ENCODE measurements at places on chromosomes 6 and 20.

- DNase-seq: peak; percentile 80
Measured at GRCh38 chr6:169810066-169810989, 58.9 kb downstream of the ERMARD start.

DNA sequence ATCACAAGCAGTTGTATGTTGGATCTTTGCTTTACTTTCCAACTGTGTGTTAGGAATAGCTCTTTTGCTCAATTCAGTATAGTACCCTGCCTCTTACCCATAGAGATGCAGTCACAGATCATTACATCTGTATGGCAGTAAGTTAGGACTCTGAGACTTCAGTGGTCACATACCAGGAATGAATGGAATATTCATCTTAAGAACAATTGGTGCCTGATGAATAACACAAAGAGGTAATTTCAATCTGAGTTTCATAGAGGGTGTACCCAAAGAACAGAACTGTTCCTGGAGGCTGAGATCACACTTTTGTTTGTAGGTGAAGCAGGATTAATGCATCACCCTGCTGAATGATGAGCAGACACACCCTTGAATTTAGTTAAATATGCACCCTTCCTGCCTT is 28.7 kb upstream of the KIF13A start:
- DNase-seq: no peak

DNA sequence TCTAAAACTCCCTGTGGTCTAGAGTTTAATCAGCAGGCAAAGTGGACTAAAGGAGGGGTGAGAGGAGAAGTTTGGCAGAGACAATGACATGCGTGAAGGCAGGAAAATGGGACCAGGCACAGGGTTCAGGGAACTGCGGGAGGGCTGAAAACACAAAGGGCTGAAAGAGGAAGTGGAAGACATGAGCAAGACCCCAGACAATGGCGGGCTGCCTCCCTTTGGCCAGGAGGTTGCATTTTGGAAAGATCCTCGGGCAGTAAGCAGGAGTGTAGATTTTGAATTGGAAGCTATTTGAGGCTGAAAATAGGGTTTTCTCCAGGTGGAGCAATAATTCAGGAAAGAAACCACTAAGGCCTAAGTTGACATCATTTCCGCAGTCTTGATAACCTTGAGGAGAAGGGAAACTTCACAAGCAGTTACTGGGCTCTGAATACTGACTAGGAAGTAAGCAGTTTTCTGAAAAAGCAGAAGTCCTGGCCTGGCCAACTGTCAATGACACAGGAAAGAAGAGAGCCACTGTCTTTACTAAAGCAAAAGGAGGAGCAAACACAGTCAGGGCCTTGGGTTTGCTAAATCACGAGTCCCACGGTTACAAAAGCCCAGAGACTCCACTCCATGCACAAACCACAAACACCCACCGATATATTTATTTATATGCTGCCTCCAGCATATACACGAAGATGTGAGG is 3.4 kb downstream of the LY86 start:
- DNase-seq: no peak

GRCh38 chr20:57791178-57791962 is 81.6 kb upstream of the PMEPA1 start:
- no peak for DNase-seq

DNA sequence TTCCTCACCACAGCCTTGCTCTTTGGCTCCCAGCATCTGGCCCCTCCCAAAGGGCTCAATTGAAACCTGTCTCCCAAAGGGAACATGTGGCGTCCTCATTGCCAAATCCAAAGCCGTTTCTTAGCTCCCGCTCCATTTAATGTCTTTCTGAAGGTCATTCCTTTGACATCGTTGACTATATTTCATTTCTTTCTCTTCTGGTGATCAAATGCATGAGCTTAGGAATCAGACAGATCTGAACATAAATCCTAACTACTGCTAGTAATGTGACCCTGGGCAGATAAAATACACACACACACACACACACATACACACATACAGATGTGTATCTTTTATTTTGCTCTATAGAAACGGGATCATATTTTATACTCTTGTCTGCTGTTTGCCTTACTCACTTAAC is 964.7 kb upstream of the FLRT3 start:
- DNase-seq: no peak

GRCh38 chr6:31285486-31285885 is 13.6 kb upstream of the HLA-C start:
- DNase-seq: no peak

GRCh38 chr20:56537997-56538396 is 5.0 kb downstream of the FAM209B start:
- DNase-seq: no peak

DNA sequence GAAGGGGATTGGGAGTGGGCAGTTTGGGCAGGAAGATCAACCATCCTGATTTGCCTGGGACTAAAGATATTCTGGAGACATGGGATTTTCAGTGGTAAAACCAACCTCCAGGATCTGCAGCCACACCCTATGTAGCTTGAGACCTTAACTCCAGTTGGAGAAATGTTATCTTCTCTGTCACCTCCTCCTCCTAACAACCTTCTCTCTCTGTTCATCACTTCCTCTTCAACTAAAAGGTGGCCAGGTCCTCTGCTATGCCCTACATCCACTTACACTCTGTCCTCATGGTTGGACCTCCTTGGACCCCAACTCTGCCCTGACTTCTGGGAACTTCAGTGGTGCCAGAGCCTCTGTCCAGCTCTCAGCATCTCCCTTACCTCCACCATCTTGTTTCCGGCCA is 42.0 kb upstream of the SLC9A8 start:
- DNase-seq: no peak

DNA sequence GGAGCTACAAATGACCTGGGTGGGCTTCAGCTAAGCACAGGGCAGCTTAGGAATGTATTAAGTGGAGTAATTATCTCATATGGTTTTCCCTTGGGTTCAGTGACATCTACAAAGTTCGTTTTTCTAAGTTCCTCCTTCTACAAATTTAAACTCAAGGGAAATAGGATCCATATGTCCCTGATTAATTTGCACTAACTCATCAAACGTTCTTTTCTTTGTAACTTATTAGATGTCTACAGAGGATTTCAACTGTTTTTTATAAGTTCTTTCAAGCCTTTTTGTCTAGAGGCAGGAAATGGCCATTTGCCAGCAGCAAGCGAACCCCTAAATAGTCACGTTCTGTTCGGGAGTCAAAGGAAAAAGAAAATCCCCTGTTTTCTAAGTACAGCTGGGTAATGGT is 1060.3 kb downstream of the KIF16B start:
- DNase-seq: no peak

DNA sequence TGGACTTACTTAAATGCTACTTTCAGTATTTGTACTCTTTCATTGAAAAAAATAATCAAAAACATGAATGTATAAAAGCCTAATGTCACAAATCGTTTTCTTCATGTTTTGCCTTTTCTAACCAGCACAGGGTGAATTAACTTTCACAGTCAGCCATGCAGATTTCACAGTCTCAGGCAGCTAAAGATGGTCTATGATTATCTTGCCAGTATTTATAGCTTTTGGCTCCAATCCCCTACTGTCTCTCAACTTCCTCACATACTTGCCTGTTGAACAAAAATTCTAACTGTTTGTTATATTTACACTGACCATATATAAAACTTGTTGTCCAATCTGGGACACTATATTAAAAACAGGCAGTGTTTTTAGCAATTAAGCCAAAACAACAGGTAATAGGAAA is 358.2 kb downstream of the ARHGAP18 start:
- no peak for DNase-seq

GRCh38 chr20:21557241-21558020 is 43.6 kb upstream of the NKX2-2 start:
- no peak for DNase-seq

DNA sequence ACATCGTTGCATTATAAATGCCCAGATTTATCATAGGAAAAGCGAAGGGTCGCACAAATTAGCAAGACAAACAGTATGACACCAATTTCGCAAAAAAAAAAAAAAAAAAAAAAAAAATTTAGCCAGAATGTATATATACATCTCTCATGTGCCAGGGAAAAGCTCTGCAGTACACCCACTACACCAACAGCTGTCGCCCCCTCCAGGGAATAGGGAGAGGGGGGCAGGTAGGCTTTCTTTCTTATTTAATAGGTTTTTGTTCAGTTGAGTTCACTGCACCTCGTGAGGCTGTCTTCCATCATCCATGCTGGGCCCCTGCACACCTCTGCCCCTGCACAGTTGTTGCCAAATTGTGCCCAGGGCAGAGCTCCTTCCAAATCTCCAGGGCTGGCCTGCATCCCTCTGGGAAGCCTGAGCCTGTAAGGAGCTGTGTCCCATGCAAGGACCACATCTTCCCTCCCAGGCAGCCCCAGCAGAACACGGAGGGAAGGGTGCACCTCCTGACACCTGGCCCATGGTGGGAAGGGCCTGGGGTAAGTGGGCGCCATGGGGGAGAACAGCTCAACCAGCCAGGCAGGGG is 85.4 kb downstream of the NINL start:
- DNase-seq: no peak

- DNase-seq: no peak
Measured at GRCh38 chr6:90803956-90804355, 217.1 kb upstream of the MAP3K7 start.

- DNase-seq: peak; percentile 49
Measured at GRCh38 chr6:121398127-121398526, 37.3 kb upstream of the GJA1 start.

DNA sequence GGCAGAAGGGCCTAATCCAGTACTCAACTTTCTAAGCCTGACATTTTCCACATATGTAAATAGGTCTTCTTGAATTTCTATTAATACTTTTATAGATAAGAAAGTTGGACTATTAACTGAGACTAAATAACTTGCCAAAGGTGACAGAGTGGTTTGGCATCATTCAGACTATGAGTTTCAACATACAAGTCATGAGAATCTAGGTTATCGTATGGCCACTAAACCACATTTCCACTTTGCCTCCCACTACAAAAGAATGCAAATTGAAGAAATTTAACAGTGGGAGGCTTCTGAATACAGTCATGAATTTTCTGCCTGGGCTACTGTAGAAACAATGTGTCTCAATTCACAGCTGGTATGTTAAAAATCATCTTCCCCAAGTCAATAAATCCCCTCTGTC is 531.0 kb upstream of the AGPAT4 start:
- DNase-seq: no peak

DNA sequence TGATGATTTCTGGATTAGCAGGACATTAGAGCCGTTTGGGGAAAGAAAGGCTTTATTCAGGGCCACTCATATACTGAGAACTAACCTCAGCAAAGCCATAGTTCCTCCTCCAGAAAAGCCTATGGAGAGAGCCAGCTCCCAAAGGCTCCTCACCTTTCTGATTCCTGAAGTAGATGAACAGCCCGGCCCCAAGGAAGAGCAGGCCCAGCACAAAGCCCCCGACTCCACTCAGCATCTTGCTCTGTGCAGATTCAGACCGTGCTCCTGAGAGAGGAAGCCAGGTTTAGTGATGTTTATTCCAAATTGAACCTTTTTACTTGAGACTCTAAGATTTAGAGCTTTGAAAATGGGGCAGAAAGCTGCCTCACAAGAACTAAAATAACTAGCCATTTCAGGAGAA is 9.1 kb downstream of the HLA-DRB1 start:
- DNase-seq: no peak

GRCh38 chr20:62969179-62969760 is 16.8 kb downstream of the SLC17A9 start:
- DNase-seq: no peak

- DNase-seq: no peak
Measured at GRCh38 chr6:68677058-68677457, 42.0 kb downstream of the ADGRB3 start.

DNA sequence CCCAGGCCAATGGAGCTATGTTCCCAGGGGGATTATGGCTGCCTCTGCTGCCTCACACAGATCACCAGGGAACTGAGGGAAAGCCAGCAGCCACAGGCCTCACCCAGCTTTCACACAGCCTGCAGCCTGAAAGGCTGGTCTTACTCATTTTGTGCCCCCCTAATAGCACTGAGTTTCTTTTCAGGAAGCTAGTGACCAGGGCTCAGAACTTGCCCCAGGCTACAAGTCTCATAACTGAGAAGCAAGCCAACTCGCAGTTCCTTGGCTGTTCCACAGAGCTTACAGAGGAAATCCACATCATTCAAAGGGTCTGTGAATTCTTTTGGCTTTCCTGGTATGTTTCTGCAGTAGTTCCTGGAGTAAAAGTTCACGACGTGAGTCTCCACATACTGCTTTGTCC is 524.8 kb upstream of the GJE1 start:
- no peak for DNase-seq

DNA sequence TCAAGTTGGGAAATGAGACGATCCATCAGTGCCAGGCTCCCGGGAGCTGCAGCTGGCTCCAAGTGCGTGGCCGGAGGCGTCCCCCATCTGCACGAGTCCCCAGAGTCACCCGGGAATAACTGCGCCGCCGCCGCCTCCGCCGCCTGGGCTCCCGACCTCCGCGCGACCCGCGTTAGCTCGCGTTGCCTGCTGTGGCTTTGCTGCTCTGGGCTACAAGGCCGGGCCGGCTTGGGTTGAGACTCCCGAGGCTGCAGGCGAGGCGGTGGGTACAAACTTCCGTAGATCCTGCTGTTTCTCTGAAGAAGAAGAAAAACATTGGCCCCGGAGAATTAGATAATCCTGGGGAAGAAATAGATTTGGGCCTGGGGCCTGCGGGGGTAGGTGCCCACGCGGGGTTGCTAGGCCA is 7.4 kb upstream of the LAMP5 start:
- no peak for DNase-seq

- DNase-seq: no peak
Measured at GRCh38 chr6:38644951-38645350, 5.2 kb upstream of the BTBD9 start.

DNA sequence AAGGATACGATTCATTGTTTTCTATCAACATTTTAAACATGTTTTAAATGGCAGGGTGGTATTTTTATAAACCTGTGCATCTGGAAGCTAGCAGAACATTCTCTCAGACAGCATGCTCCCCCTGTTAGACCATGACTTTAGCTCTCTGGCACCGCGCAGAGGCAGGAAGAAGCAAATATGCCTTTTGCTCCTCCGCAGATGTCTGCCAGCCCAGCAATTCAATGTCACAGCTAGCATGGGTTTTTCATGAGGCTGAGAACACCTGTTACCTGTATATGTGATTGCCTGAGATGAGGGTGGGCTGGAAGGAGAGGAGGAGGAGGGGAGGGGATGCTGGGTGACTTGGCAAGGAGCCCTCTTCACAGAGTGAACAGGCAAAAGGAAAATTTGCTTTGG is 6.7 kb downstream of the MTCH1 start:
- DNase-seq: no peak

- DNase-seq: no peak
Measured at GRCh38 chr6:130424710-130425109, 58.9 kb downstream of the TMEM200A start.

DNA sequence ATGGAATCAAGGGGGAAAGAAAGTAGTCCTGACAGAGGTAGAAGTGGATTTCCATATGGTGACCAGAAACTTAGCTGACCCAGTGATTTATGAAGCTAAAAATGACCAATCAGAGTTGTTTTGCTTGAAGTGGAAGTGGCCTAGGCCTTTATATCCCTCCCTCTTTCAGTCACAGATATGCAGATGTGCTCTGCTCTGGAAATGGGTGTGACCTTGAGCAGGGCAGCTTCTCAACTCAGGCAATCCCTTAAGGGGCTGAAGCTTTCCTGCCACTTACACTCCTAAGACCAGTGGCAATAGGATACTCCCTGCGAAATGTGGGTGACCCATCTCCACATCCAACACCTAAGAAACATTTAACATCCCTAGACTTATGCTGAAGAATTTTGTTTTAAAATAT is 256.6 kb downstream of the EYS start:
- no peak for DNase-seq

Measured in NCI-H774 (cell line).